ENCODE measurements at places on chromosomes 6 and 20.

DNA sequence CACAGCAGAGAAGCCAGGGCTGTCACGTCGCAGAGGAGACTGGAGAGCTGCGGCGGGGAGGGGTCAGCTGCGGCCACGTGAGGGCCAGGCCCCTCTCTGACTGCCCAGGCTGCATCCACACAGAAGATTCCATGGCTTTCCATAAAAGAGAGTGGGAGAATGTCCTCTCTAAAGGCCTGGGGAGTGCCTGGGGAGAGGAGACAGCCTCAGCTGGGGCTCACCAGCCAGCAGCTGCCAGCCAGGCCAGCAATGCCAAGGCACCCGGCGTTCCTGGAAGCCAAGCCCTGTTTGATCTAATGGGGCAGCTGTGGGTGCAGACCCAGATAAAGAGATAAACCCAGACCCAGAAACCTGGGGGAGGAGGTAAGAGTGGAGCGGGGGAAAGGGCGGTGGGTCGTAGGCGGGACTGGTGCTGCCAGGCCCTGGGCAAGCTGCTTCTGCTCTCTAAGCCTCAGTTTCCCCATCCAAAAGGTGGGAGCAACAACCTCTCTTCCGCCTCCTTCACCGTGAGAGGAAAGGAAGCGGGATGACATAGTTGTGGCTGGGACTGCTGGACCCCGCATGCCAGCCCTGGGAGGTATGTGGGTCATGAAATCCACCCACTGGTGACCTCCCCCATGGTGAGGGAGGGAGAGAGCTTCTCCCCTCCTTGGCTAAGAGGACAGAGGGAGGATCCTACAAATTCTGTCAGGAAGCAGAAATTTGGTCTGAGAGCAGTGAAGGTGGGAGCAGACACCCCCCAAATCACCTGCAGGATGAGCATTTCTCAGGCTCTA, 3.1 kb upstream of the OSBPL2 start:
- no peak for DNase-seq

- no peak for DNase-seq
These were observed 127.0 kb downstream of the TBC1D7 start for GRCh38 chr6:13201336-13201735.

DNA sequence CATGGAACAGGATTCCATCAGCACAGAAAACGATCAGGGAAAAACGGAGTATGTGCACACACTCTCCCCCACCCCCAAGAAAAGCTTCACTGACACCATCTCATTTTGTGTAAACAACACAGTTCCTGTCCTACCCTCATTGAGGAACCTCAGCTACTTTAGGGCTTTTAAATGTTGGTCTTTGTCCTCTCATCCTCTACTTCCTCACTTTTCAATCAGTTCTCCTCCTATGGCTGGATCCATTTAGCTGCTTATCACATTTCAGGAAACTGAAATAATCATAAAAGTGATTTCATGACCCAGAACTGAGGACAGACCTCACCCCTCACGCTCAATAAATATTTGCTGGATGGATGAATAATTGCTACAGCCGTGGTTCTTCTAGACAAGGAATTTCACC, 33.1 kb upstream of the PNRC1 start:
- DNase-seq = no peak

- peak; percentile 22 for DNase-seq
These were observed 128.0 kb downstream of the PHACTR1 start for GRCh38 chr6:12844284-12845223.
